ENCODE measurements at places on chromosomes 7 and 10.

DNA sequence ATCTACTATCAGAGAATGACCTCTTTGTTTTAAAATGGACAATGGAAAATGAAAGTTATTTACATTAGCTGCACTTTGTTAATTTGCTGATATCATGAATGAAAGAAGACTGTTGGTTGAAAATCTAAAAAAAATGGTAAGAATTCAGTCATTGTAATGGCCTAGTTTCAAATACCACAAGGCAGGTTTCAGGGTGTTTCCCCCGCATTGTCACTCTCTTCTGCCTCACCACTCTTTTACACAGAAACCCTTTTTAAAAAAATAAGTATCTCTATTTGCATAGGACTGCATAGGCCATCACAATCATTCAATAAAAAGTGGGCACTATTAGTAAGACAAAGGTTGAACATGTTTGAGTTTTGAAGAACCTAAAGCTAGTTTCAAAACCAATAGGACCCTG is 737.1 kb downstream of the INHBA start:
- DNase-seq = no peak

DNA sequence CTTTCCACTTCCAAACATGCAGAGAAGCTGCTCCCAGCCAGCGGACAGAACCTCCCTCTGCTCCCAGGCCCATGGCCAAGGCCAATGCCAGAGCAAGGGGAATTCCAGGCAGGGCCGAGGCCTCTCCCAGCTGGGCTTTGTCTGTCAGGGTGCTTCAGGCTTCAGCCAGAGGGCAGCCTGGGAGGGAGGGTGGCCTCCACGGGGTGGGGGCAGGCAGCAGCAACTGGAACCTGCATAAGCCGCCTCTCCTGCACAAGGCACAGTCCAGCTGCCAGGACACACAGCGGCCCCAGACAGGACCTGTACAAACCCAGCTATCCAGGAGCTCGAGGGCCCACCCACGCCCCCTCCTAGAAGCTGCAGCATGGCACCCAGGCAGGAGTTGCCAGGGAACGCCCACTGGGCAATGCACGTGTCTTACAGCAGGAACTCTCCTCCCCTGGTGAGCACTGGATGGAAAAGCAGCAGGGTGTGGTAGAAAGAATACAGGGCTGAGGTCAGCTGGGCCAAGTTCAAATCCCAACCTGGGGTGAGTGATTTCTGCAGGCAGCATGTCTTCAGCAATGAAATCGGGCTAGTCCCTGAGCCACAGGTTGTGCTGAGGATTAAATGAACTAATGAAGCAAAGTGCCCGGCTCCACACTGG is 7.6 kb downstream of the FAM53B start:
- DNase-seq = no peak

DNA sequence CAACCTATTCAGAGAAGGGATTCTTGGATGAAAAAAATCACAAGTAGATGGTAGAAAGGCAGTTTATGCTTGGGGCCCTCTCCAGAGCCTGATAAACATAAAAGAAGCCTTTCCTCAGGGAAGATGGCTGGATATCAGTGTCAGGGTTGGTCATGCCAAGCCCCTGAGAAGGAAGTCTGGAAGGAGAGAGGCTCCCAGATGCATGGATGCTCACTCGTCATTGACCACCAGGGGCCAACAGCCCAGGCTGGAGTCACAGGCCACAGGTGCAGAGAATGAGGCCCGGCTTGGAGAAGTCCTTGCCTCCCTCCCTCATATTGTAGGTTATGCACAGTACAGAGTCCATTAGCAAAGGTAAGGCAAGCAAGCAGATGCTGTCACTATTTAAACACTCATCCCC is 506.7 kb downstream of the GRID1 start:
- no peak for DNase-seq

DNA sequence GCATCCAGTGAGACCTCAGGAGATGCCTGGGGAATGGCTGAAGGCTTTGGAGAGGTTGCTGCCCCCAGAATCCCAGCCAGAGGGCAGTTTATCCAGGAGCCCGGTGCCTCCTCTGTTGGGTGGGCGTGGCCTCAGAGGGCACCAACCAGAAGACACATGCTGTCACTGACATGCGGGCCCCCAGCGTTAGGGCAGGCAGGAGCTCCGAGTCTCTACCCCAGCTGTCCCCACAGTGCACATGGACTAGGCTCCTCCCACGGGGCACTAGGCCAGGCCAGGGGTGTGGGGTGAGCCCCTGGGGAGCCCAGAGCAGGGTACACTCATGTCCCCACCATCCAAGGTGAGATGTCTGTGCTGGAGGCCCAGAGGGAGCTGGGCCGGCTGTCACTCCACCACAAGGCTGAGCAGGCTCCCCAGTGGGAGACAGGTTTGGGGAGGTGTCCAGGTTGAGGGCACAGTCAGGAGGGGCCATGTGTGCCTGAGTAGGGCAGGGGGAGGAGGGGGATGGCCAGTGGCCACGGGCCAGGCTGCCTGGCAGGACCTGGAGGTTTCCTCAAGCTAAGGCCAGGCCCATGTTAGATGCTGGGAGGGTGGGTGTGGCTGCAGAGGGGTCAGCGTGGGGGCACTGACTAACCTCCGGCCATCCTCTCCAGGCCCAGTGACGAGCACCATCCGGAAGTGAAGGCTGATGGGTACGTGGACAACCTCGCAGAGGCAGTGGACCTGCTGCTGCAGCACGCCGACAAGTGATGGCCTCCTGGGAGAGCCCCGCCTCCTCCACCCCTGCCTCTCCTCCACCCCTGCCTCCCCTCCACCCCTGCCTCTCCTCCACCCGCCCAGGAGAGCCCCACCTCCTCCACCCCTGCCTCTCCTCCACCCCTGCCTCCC is 131.3 kb downstream of the FAM53B start:
- DNase-seq = no peak

GRCh38 chr7:6545398-6546126 is 5.7 kb downstream of the GRID2IP start:
- no peak for DNase-seq

DNA sequence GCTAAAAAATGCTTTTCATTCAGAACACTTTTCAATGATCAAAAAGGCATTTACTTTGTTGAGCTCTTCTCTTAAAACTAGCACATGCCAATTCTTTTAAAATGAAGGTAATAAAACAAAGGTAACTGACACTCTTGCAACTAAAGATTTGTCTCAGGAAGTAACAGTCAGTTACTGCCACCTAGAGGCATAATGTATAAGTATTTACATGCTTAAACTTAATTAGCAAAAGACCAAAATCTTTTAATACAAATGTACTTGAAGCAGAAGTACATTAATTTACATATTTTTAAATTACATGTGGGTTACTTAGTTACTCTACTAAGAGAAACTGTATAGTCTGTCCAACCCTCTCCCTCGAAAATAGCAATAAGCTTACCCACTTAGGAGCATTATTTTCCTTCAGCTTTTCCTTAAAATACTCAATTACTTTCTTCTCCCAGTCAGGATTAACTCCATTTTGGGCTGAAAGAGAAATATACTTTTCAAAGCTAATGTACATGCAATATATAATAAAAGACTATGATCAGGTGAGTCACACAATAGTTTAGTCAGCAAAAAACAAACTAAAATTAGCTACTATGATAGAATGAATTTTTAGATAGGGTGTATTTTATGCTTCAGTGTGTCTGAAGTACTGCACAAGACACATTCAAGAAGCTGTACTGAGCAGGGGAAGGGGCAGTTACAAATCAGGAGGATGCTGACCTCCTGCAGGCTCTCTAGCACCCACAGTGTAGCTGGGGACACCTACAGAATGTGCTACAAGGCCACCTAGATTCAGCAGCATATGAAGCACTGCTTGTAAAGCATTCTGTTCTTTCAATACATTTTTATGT is 13.0 kb downstream of the MCMBP start:
- no peak for DNase-seq

DNA sequence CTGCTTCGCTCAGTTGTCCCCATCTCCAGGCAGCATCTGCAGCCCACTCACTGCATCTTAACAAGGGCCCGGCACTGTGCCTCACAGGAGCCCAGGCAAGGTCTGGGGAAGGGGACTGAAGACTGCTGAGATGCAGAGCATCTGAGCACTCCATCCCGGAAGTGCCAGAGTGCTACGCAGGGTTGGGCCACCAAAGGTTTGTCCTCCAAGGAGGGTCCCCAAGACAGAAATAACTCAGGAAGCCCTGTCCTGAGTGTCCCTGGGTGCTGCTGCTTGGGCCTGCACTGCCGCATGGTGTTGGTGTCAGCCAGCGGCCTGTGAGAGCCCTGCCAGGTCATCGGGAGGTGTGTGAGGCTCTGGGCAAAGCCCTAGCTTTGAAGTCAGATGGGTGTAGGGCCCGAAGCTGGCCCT is 288.2 kb upstream of the ZMIZ1 start:
- DNase-seq = no peak

DNA sequence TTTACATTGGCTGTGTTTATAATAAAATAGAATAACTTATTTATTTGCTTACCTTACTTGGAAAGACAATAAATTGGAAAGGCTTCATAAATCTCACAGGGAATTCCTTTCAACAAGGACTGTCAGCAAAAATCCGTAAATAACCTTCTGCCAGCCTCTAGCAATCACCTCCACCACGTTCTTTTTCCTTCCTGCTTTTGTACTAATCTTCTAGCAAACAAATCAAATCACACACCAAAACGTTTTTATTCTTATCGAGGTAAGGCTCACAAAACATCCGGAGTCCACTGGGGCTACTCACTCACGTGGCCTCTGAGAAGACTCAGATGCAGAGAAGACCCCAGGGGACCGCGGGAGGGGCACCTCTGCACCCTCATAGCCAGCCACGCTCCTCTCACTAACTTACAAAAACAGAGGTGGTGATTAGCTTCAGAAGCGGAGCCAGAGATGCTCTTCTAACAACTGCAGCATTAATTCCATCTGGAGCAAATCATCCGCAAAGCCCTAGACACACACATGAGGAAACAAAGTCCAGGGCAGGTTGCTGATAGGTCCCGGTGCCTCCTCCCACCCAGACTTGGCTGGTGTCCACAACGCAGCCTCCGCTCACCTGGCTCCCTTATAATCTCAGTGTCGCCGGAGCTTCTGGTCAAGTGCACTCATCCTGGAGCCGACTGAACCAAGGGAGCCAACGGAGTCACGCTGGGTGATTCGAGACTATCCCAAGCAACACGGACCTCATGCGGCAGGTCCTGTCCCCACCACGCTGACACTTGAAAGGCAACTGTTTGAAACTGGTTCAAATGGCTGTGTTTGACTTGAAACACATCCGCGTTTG is 22.5 kb downstream of the CTBP2 start:
- peak; percentile 34 for DNase-seq

GRCh38 chr7:95691464-95691863 is 80.9 kb upstream of the DYNC1I1 start:
- no peak for DNase-seq

- DNase-seq = no peak
These were observed 67.3 kb downstream of the PHYHIPL start for GRCh38 chr10:59243611-59244195.

DNA sequence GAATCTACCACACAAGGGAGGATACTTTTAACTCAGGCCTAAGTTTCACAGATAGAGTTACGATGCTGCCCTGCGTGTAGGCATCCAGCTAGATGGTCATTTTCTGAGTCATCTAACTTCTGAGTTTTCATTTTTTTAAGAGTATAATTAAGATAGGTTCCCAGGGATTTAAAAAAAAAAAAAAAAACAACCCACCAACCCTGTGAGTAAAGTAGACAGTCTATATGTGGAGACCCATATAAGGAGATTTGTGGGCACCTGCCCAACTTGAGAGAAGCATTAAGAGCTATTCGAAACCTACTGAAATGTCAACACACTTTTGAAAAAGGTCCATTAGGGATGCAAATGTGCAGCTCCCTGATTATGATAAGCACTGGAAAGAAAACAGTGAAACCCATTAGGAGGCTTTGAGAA is 257.3 kb downstream of the TRIL start:
- DNase-seq = peak; percentile 57

DNA sequence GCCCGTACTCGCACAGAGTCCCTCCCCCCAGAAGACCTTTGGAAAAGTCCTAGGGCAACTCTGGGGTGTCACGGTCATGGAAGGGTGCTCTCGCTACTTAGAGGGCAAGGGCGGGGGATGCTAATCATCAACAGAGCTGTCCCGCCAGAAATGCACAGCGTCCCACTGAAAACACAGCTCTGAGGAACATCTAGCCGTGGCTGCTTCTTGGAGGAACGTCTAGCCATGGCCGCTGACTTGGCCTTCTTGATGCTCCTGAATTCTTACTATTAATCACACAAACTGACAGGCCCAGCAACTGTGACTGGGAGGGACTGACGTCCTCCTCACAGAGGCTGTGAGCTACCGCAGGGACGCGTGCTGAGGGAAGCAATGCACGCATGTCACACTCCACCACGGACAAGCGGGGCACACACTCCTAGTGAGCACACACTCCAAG is 1.7 kb downstream of the TUBGCP2 start:
- no peak for DNase-seq

- peak; percentile 77 for DNase-seq
These were observed 44.2 kb upstream of the GGCT start for GRCh38 chr7:30548845-30549244.

DNA sequence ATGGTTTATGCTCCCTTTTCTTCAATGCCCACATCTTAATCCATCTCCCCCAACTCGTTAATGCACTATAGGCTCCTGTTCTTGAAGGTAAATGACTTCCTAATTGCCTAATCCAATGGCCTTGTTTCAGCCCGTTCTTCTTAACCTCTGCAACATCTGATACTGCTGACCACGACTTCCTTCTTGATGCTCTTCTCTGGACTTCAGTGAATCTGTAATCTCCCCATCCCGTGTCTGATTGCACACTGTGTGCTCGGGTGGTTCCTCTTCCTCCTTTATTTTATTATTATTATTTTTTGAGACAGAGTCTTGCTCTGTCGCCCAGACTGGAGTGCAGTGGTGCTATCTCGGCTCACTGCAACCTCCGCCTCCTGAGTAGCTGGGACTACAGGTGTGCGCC is 58.9 kb downstream of the HIPK2 start:
- no peak for DNase-seq

DNA sequence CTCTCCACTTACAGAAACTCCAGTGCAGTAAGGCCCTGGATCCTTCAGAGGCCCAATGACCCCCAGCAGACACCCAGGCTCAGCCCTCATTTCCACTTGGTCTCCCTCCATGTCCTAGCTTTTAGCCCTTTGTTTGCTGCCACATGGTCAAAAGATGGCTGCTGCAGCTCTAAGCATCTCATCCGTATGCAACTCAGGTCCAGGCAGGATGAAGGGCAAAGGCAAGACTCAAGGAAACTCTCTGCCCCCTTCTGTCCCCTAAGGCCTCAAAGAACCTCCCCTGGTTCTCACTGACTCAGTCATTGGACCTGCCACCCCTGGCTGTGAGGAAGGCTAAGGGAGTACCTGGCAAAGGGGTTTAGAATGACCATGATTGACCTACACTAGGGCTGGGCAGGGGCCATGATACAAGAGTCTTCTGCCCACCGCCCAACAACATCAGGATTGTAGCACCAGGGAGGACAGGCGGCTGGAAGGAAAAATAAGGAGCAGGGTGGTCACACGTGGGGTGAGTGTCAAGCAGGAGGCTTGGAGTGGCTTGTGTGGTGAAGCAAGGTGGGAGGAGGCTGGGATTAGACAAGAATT is 303.8 kb upstream of the ZMIZ1 start:
- DNase-seq = no peak

- DNase-seq = no peak
These were observed 144.0 kb downstream of the RPS24 start for GRCh38 chr10:78177491-78178185.

Measured in NCI-H2107 (cell line).